ENCODE measurements at places on chromosomes 12 and 14. TPM values are rescaled to one million over a fixed set of nuclear protein-coding genes. Genes with fewer than 3 reads are reported as not detected.

LTB4R gene
- total RNA-seq, result 11.6 TPM

RNASE3 gene
- not detected for total RNA-seq

KIAA0586 gene
- total RNA-seq, result 50.3 TPM

CPNE6 gene
- not detected for total RNA-seq

JPH4 gene
- not detected for total RNA-seq

COQ5 gene
- total RNA-seq, result 40.4 TPM

TUNAR gene
- not detected for total RNA-seq

RNASE1 gene
- 0.51 TPM for total RNA-seq

RGS6 gene
- not detected for total RNA-seq

CLEC9A gene
- not detected for total RNA-seq

AMN gene
- total RNA-seq, result not detected

NGB gene
- not detected for total RNA-seq

CLEC4D gene
- total RNA-seq, result not detected

IL22 gene
- total RNA-seq, result not detected

LBHD2 gene
- not detected for total RNA-seq

ADAM21 gene
- total RNA-seq, result 0.80 TPM

MUCL1 gene
- not detected for total RNA-seq

DBX2 gene
- not detected for total RNA-seq

Data from PC-3 (cell line).